ENCODE measurements at places on chromosomes 16 and 17. TPM values are rescaled to one million over a fixed set of nuclear protein-coding genes. Genes with fewer than 3 reads are reported as not detected.

The SCNN1G gene
- 0.09 TPM for total RNA-seq

The HSD17B1 gene
- total RNA-seq: 2.4 TPM

The SMARCE1 gene
- 90.5 TPM for total RNA-seq

The CCL2 gene
- 32.0 TPM for total RNA-seq

The C17orf113 gene
- total RNA-seq: 1.6 TPM

The IL17C gene
- total RNA-seq: not detected

The TRPV3 gene
- total RNA-seq: 5.7 TPM

The SLC25A11 gene
- 68.9 TPM for total RNA-seq

The PRR35 gene
- total RNA-seq: not detected

The PRSS21 gene
- total RNA-seq: 4.4 TPM

The TMIGD1 gene
- total RNA-seq: not detected

The LPO gene
- total RNA-seq: not detected

The C17orf78 gene
- total RNA-seq: not detected

The ZPBP2 gene
- not detected for total RNA-seq

The SLFN13 gene
- 29.1 TPM for total RNA-seq

The WDR81 gene
- total RNA-seq: 30.3 TPM

The ADAM11 gene
- total RNA-seq: 2.8 TPM

The GDPD3 gene
- 11.2 TPM for total RNA-seq

The MT4 gene
- total RNA-seq: not detected

- no peak for DNase-seq
Measured at GRCh38 chr16:47873434-47873833, 282.4 kb downstream of the ABCC12 start.

DNA sequence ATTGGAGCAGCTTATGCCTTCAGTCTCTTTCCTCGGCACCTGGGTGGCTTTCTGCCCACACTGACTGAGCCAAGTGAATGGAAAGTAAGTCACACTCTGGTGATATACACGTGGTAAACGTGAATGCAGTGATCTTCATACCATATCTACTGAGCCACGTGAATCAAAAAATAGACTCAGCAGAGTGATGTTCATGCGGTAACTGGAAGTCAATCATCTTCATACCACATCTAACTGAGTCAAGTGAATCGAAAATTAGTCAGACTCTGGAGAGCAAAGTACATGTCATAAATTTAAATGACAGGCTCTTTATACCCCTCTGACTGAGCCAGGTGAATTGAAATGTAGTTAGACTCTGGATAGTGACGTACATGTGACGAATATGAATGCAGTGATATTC lies 47.1 kb upstream of the ARL4D start:
- no peak for DNase-seq

GRCh38 chr17:44905006-44906000 lies 6.1 kb upstream of the EFTUD2 start:
- peak; percentile 55 for DNase-seq

- DNase-seq: no peak
Measured at GRCh38 chr17:73791121-73791520, 146.9 kb upstream of the SDK2 start.

DNA sequence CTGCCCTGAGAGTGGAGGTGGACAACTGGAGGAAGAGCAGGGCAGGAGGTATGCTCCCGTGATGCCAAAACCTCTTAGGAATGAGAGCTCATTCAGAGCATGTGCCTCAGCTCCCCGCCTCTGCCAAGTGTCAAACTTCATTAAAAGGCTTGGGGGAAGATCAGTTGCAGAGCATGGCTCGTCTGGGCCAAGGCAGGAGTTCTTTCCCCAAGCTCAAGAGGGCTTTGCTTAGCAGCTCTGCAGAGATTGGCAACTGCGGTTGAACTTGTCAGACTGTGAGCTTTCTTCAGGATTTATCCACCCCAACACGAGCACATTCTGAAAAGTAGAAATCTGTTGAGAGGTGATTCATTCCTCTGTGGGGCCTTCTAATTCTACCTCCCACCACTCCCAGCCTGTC lies 248.1 kb downstream of the HS3ST3A1 start:
- DNase-seq: no peak

GRCh38 chr16:88524973-88525662 lies 45.1 kb upstream of the ZC3H18 start:
- DNase-seq: no peak

GRCh38 chr17:34667656-34668055 lies 88.3 kb downstream of the TMEM132E start:
- no peak for DNase-seq

GRCh38 chr16:72715267-72715666 lies 332.7 kb downstream of the ZFHX3 start:
- DNase-seq: no peak

GRCh38 chr17:38452719-38453118 lies 24.5 kb downstream of the ARHGAP23 start:
- no peak for DNase-seq

- no peak for DNase-seq
Measured at GRCh38 chr16:71380831-71381230, 22.3 kb downstream of the CALB2 start.

GRCh38 chr16:85436207-85436606 lies 176.9 kb upstream of the GSE1 start:
- no peak for DNase-seq

- DNase-seq: no peak
Measured at GRCh38 chr17:75350706-75351105, 54.8 kb downstream of the GRB2 start.

DNA sequence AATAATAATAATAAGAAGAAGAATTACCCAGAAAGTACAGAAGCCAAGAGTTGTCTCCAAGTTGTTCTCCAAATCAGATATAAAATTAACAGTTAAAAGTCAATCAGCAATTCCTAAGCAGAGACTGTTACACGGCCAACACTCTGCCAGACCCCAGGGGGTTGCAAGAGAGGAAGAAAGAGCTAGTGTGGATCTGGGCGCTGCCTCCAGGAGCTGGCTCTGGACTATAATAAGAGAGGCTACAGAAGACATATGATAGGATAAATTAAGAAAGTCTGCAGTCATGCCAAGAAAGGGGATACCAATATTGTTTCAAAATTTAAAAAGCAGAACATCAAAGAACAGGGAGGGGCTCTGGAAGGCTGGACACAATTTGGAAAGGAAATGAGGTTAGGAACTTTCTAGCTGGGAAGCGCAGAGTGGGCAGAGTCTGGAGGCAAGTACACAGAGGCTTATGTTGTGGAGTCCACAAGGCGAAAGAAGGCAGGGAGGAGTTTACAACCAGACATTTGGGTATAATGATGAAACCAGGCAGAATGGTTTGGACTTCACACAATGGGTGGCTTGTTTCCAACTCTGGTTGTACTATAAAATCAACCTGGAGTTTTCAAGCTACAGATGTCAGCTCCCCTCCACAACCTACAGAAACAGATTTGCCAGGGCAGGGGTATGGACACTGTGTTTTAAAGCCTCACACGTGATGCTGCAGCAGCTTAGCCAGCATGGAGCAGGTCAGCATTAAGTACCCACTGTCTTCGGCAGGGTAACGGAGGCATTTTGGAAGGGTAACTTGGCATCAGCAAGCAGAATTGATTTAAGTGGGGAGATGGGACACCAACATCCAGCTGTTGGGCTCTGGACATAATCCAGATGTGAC lies 49.4 kb downstream of the SLC39A11 start:
- no peak for DNase-seq

GRCh38 chr17:74972107-74972972 lies at the start of gene HID1:
TSS of gene HID1 (minus strand) at chr17:74972759. CDS start at chr17:74972656, 103 bp downstream.
- DNase-seq: peak; percentile 71

DNA sequence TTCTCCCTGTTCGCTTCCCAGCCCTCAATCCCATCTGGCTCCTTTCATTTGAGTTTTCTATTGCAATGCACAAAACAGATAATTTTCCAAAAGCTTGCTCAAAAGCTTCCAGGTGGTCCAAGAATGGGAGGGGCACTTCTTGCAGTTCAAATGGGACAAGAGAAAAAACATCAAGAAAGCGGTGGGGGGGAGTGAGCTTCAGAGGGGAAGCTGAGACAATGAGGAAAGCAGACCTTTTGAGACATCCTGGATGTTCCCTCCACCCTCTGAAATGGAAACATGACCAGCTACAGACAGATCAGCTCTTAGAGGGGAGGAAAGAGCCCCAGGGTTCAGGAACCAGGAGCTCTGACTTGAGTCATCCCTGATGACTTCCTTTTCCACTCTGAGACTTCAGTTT lies 368.2 kb downstream of the SLC39A11 start:
- no peak for DNase-seq

DNA sequence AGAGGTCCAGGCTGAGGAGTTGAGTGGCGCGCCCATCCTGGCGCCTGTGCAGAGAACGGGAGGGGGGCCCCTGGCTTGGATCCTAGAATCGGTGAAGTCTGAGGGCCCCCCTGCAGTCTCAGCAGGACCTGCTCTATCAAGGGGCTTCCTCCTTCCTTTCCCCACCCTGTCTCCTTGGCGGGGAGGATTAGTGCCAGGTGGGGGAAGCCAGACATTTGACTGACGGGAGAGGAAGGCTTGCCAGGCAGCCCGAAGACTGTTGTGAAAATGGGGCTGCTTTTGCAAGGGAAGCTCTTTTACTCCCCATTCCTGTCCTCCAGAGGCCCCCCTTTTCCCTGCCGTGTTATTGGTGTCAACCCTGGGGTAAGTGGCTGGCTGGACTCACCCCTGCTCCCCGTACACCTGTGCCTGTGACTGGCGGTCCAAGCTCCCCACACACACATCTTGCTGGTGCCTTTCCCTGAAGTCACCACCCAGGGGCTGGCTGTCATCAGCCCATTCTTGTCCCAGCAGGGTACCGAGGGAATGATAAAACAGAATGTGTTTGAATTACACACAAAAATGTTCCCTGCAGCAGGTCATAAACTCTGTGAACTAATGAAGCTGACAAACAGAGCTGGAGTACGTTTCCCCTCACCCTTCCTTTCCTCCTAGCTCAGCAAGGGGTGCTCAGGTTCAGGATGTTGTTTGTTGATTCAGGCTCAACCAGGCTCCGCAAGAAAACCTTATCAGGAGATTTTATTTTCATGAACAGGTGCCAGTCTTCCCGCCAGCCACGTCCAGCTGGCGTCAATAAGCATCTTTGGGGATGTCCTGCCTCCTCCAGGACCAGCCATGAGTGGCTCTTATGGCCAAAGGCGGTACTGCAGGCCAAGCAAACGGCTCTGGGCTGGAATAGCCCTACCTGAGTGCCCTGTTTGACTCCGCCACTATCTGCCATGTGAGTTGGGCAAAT lies 4.4 kb upstream of the ARMC7 start:
- peak; percentile 68 for DNase-seq

GRCh38 chr16:5490499-5490898 lies 392.9 kb upstream of the EEF2KMT start:
- DNase-seq: peak; percentile 13

DNA sequence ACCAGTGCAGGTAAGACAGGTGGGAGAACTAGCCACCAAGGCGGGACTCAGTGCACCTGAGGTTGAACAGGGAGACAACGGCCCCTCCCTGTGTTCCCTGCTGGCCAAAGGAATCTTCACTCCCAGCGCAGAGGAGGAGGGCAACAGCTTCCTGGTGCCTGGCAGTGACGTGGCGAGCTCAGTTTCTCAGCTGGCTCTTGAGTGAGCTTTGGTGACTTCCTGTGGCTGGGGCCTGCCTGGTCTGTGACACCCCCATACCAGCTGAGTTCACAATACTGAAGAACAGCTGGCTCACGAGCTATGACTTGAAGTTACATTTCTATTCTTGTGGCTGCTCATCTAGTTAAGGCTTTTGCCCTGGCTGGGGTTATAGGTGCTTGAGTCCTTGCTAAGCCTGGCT lies 26.1 kb downstream of the WNT9B start:
- DNase-seq: no peak

GRCh38 chr17:64378890-64379354 lies 11.7 kb downstream of the PECAM1 start:
- peak; percentile 47 for DNase-seq

GRCh38 chr17:82399041-82399441 lies 19.1 kb upstream of the HEXD start:
- DNase-seq: no peak

DNA sequence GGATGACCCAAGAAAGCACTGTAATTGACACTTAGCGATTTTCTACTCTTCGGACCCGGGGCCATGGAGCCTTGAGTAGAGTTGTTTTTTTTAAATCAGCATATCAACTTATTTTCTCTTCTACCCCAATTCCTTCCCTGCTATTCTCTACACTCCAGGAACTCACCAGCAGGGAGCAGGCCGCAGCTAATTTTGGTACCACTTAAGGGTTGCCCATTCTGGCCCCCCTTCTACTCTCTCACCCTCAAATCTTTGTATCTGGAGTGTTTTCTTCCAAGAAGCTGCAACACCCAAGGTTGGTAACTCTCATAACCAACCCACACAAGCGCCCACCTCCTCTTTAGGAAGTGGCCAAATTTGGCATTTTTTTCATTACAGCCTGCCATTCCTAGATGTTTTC lies 5.5 kb upstream of the ERAL1 start:
- no peak for DNase-seq

DNA sequence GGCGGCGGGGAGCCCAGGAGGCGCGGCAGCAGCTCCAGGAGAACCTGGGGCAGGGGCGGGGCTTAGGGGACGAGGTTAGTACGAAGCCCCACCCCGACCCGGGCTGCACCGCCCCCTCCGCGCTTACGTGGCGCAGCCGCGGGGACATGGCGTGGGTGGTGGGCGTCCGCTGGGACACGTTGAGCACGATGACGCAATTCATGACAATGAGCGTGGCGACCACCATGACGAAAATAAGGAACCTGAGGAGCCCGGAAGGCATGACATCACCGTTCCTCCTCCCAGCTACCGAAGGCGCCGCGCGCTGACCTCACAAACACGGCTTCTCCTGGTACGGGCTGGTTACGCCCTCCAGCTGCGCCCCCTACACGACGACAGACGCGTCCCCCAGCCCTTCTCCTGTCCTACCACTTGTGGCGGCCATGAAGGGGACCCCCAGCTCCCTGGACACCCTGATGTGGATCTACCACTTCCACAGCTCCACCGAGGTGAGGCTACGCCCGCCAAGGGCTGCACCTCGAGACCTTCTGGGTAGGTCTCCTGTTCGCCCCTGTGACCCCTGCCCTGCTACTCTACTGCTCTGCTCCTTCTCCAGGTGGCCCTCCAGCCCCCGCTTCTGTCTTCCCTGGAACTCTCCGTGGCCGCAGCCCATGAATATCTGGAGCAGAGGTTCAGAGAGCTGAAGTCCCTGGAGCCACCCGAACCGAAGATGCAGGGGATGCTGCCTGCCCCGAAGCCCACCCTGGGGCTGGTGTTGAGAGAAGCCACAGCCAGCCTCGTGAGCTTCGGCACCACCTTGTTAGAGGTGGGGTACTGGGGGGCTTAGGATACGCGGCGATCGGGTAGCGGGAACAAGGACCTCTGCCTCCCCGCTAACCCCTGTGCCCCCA lies at the start of gene C17orf107:
Gene C17orf107 (plus strand): TSS at position 196 of the 890 bp plus-strand sequence. CDS start 227 bp downstream, at position 423.
- DNase-seq: peak; percentile 89

All from mucosa of gallbladder (tissue), 1 donor.